ENCODE measurements at places on chromosomes 16 and 17.

GRCh38 chr16:86133377-86133776 lies 234.4 kb downstream of the IRF8 start:
- no peak for DNase-seq

DNA sequence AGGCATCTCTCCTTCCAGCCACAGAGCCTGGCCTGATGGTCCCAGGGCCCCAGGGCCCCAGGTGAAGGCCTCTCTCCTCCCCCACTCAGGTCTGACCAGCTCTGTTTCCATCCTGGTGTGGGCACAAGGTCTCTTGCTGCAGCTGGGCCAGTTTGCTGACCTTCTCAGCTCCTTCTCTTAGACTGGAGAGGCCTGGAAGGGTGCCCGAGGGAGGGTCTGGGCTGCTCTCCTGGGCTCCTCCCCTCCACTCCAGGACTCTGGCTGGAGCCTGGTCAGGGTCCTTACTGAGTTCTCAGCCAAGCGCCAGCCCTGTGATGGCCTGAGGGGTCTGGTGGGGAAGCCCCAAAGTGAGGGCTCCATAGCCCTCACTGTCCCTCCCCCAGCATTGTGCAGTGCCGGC lies 12.4 kb downstream of the SOCS3 start:
- no peak for DNase-seq

DNA sequence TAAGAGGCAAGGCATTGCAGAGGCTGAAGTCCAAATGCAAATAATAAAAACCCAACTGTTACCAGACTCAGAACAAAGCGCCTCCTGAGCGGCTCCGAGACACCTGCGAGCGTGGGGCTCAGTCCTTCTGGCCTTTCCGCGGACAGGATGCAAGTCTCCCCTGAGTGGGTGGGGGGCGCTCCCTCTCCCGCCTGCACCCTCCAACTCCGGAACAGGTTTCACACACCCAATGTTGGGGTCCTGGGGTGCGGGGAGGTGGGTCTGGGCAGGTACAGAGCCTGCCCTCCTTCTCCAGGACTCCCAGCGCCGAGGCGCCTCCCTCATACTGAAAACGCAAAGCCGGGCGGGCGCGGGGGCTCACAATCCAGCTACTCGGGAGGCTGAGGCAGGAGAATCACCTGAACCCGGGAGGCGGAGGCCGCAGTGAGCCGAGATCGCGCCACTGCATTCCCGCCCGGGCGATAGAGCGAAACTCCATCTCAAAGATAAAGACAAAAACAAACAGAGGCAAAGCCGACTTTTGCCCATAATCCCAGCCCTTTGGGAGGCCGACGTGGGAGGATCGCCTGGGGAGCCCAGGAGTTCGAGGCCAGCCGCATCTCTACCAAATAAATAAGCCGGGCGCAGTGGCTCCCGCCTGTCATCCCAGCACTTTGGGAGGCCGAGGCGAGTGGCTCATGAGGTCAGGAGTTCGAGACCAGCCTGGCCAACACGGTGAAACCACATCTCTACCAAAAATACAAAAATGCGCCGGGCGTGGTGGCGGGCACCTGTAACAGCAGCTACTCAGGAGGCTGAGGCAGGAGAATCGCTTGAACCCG lies 893 bp downstream of the GINS2 start:
- DNase-seq, result no peak

DNA sequence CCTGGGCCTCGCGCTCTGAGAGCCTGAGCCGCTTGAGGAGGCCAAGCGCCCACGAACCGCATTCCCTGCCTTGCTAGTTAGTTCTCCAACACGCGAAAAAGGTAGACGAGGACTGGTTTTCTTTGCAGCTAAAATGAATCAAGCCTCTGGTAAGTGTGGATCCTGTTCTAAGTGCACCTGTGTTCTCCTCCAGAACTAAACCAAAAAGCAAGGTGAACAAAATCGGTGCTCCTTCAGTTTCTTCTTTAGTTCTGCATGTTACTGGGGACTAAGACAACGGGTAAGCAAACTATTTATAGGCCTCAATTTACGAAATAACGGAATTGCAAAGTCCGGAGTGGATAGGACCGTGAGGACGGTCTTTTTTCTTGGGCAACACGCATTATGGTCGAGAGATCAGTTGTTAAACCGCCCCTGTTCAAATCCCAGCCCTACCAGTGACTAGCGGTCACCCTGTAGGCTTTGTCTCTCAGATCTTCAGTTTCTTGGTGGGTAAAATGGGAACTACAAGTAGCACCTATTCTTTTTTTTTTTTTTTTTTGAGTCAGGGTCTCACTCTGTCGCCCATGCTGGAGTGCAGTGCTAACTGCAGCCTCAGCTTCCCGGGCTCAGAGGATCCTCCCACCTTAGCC lies 993 bp upstream of the ANKRD11 start:
- no peak for DNase-seq

DNA sequence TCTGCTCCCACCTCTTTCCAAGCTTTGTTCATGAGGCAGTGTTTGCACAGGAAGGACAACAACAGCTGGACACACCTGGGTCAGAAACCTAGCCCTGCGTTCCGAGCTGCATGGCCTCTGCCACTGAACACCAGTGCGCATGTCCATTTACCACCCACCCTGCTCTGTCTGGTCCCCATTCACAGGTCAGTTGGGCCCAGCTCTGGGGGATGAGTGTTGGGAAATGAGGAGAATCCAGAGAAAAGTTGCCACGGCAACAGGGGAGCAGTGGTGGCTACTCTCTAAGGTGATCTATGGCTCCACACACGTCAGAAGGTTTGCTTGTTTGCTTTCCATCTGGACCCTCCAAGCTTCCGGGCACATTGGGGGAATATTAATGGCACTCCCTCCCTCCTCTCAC lies 70.4 kb upstream of the ASIC2 start:
- no peak for DNase-seq

DNA sequence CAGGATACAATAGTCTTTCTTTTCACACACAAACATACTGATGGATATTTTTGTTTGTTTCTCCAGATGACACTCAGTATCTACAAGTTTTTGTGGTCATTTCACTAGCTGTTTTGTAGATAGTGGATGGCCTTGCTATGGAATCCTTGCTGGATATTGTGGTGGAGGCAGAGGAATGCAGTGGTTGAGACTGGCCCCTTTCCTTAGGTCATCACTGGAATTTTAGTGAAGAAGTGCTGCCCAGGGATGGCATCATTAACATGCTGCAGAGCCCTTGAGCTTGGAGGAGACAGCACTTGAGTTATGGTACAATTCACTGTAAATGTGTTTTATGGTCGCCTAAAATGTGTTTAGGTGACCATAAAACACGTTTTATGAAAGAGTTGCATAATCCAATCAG lies 455.9 kb upstream of the HSBP1 start:
- no peak for DNase-seq

DNA sequence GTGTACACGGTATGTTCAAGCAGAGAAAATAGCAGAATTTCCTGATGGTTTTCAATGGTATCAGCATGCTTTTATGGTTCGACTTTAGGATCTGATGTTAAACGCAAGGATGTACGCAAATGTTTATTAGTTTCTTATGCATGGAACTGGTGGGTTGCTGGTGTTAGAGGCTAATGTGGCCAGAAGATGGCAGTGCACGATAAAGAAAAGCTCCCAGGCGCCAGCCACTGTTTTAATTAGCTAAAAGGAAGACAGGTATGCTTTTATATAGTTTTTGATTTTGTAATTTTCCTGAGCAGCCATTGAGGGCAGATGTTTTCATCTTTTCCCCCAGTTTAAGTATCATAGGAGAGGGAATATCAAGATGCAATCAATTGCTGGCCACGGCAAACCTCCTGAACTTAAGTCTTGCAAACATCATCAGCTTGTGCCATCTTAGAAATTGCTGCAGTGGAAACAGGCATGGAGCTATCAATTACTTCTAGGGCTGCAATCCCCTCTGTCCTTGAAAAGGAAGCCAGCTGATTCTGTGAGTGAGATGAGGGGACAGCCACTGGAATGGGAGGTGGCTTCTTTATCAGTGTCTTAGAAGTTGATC lies 648.5 kb upstream of the RBFOX1 start:
- DNase-seq, result no peak

DNA sequence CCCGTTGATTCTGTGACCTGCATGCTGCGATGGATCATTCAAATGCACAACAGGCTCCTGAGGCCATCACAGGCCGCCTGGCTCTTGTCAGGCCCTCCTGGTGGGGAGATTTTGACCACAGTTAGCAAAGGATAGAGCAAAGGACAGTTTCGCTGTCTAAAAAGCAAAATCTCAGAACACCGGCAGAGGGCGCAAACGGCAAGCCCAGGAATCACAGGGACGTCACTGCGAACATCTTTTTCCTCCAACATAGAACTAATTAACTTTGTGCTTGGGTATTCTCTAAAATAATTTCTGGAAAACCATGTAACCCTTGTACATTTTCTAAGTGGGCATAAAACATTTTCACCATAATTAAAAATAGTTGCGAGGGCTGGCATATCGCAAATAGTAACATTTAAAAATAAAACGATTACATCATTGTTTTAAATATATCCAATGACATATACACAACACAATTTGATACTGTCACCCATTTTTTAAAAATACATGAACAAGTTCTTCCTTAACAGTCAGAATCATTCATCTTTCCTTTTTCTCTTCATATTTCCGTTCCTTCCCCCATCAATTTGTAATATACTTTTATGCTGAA lies 19.7 kb upstream of the SLC47A1 start:
- no peak for DNase-seq

GRCh38 chr17:73798111-73798748 lies 154.0 kb upstream of the SDK2 start:
- DNase-seq, result no peak

GRCh38 chr17:49964303-49964768 lies 4.7 kb upstream of the DLX4 start:
- no peak for DNase-seq

DNA sequence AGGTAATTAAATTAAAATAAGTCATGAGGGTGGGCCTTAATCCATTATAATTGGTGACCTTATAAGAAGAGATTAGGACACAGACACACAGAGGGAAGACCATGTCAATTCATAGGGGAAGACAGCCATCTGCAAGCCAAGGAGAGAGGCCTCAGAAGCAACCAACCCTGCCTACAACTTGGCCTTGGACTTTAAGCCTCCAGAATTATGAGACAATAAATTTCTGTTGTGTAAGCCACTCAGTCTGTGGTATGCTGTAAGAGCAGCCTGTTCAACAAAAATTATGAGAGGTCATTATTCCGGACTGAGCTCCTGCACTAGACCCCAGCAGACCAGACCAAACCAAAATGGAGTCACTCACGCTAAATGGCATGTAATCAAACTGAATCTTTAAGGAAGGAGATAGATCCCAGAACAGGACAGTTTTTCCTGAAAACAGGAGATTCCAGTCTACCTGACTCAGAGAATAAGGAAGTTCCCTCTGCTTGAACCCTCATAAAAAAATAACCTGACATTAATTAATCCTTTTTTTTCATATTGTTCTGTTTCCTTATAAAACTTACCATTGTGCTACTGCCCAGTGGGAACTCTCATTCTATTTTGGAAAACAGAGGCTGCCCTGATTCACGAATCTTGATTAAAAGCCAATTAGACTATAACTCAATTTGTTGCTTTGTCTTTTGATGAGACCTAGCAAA lies 74.3 kb downstream of the DNAH3 start:
- no peak for DNase-seq

- no peak for DNase-seq
Measured at GRCh38 chr16:305916-306626, 23.1 kb downstream of the PDIA2 start.

DNA sequence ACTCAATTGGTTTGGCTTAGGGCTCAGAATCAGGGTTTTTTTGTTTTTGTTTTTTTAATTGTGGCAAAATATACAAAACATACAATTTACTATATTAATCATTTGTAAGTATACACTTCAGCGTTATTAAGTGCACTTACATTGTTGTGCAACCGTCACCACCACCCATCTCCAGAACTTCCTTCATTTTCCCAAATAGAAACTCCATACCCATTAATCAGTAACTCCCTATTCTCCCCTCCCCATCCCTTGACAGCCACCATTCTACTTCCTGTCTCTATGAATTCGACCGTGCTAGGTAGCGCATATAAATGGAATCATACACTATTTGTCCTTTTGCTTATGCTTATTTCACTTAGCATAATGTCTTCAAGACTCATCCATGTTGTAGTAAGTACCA lies 45.2 kb upstream of the DHX40 start:
- no peak for DNase-seq

GRCh38 chr16:31301708-31302400 lies 42.1 kb downstream of the ITGAM start:
- no peak for DNase-seq

DNA sequence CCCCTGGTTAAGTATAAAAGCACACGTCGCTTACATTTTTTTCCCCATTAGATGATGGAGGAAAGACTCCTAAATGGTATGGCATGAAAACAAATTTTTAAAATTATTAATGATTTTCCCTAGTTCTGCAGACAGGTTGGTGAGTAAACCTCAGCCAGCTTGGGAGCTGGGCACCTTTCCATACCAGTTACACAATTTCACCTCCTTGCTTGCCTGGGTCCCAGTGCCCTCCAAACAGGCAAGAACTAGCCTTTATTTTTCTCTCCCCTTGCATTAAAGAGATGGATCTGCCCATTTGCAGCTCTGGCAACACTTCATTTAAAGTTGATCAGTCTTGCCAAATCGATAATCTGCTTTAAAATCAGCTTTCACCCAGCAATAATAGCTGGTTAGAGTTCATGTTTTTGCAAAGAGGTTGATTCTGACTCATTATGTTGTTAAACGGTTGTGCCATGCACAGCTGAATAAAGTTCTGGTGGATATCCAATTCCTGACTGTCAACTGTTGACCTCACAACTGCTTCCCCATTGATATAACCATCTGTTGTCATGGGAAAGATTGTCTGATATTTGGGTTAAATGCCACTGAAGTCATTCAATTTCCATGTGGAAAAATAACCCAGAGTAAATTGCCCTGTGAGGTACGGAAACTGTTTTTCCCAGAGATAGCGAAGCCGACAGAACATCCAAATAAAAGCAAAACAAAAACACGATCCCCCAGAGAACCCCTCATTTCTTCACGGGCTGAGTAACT lies 1.3 kb downstream of the C17orf58 start:
- DNase-seq, result no peak

- DNase-seq, result no peak
Measured at GRCh38 chr17:53525590-53525989, 297.1 kb upstream of the KIF2B start.

GRCh38 chr16:17013038-17013437 lies 457.7 kb downstream of the XYLT1 start:
- DNase-seq, result no peak

- DNase-seq, result no peak
Measured at GRCh38 chr17:31357839-31358394, 33.6 kb upstream of the RAB11FIP4 start.

Data from left renal cortex interstitium (tissue), 4 donors.